ENCODE measurements at places on chromosomes 2 and 18. TPM values are rescaled to one million over a fixed set of nuclear protein-coding genes. Genes with fewer than 3 reads are reported as not detected.

The THADA gene
- 28.2 TPM for total RNA-seq

The BCL2 gene
- 0.79 TPM for total RNA-seq

The NETO1 gene
- not detected for total RNA-seq

The DSEL gene
- 0.40 TPM for total RNA-seq

The SIX3 gene
- total RNA-seq, result 0.41 TPM

The LRP1B gene
- total RNA-seq, result not detected

The PDE1A gene
- total RNA-seq, result 0.10 TPM

The CGREF1 gene
- total RNA-seq, result 7.9 TPM

The RUFY4 gene
- total RNA-seq, result not detected

The RAB6D gene
- total RNA-seq, result not detected

The IL18RAP gene
- not detected for total RNA-seq

The EIPR1 gene
- total RNA-seq, result 42.7 TPM

The SLC5A7 gene
- not detected for total RNA-seq

The VIT gene
- not detected for total RNA-seq

The SPOPL gene
- 10.4 TPM for total RNA-seq

The ANKRD30B gene
- not detected for total RNA-seq

The C2orf76 gene
- total RNA-seq, result 11.7 TPM

The ANKRD29 gene
- 10.0 TPM for total RNA-seq

The PKDCC gene
- total RNA-seq, result 32.9 TPM

The AMER3 gene
- not detected for total RNA-seq

All from A549 treated with DMSO at 1 μM for 4 hours (cell line).